Activated naive CD8-positive, alpha-beta T cell treated with anti-CD3 and anti-CD28 coated beads, Interleukin-2, amount 50 U/mL, for 16 hours (primary cell): ENCODE measurements at places on chromosomes 12 and 14.
A peak's percentile ranks its signal among the peaks of the same experiment; 100 is the strongest.

GRCh38 chr12:77953528-77954205 is 123.0 kb downstream of the NAV3 start:
- no peak for DNase-seq

DNA sequence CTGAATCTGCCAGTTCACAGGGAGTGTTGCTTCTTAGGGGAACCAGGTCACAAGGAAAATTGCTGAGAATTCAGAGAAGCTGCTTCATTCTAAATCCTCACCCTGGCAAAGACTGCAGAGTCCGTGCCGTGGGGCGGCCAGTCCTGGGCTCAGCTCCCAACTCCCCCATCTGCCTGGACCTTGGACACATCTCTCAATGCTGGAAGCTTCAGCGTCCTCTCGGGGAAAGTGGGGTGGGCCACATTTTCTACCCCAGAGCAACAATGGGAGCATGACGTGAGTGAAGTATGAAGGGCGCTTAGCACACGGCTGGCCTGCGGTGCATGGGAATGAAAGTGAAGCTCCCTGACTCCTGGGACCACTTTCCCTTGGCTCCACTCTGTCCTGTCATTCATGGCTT is 31.2 kb downstream of the HVCN1 start:
- no peak for DNase-seq

- DNase-seq, result no peak
Measured at GRCh38 chr12:70950451-70950850, 29.9 kb upstream of the PTPRR start.

DNA sequence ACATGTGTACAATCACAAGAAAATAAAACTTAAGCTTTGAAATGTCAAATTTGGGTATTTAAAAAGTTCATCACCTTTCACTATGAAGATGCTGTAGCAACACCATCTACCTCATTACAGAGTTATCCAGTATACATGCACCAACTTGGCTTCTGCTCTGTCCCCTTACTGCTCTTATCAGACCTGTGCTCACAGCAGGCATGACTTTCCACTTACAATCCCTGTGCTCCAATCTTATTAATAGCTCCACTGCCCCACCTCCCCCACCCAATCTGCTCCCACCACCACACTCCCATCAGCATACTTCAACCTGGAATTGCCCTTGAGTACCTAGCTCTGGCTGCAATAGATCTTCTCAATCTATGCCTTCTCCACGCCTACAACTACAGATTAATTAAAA is 13.3 kb downstream of the GALC start:
- DNase-seq, result no peak

- DNase-seq, result no peak
Measured at GRCh38 chr12:119230807-119231206, 52.1 kb downstream of the HSPB8 start.

DNA sequence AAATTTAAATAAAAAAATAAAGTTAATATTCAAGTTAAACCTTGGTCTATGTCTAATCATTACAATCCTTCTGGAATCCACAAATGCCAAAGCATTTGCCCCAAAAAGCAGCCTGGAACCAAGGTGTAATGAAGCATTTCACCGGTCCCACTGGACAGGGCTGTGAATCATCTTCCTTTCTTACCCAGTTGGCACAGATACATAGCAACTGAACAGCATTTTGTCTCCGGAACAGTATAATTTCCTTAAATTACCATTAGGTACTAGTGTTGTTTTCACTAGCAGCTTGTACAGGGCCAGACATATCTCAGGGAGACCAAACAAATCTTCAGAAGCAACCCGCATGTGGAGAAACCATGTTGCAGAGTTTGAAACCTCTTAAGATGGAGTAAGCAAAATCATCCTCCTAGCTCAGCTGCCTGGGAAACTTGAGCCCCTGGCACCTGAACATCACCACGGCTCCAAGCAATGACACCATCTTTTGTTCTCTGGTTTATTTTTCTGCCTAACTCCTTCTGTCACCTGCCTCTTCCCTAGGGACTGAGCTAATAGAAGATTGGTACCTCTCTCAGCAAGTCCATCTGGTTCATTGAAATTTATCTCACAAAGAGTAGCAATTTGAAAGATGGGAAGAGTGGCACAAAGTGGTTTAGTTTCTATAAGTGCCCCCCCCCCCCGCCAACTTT is 17.9 kb upstream of the MDM1 start:
- DNase-seq, result no peak

- DNase-seq, result no peak
Measured at GRCh38 chr14:52792097-52792415, 649 bp upstream of the GNPNAT1 start.

- no peak for DNase-seq
Measured at GRCh38 chr14:81263777-81264410, 43.1 kb upstream of the GTF2A1 start.

GRCh38 chr12:93379981-93380361 is 2.2 kb downstream of the NUDT4 start:
- no peak for DNase-seq

DNA sequence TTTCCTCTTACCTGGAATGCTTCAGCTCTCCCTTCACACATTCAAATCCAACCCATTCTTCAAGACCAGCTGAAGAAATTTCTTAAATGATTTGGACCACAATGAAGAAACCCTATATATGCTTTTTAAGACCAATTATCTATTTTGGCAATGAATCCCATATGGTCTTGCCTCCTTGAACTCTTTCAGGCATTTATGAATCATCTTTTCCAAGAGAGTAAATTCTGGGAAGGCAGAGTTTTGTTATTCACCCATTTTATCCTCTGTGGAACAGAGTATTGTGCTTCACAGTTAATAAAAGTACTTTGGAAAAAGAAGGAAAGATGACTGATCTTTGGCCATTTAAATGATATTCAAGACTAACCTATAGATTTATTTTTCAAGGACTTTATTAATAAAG is 14.0 kb downstream of the GIT2 start:
- no peak for DNase-seq

- peak; percentile 41 for DNase-seq
Measured at GRCh38 chr14:105093431-105094192, 28.4 kb upstream of the GPR132 start.

- DNase-seq, result no peak
Measured at GRCh38 chr14:96146131-96146771, 58.4 kb upstream of the BDKRB2 start.

GRCh38 chr14:74518221-74518620 is 24.7 kb downstream of the ISCA2 start:
- DNase-seq, result no peak

DNA sequence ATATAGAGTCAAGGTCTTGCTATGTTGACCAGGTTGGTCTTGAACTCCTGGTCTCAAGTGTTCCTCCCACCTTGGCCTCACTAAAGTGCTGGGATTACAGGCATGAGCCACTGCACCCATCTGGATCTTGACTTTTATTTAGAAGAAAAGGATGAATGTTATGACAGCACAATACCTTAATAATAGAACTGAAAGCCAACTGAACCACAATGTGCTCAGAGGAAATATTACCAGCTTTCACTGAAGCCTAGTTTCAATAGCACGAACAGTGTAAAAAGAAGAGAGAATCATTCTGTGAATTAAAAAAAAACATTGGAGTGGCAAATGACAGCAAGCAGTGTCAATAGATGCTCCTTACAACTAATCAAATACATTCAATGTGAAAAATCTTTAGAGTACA is 239.2 kb upstream of the RMST start:
- DNase-seq, result no peak

GRCh38 chr12:16228067-16228466 is 49.4 kb downstream of the SLC15A5 start:
- no peak for DNase-seq

DNA sequence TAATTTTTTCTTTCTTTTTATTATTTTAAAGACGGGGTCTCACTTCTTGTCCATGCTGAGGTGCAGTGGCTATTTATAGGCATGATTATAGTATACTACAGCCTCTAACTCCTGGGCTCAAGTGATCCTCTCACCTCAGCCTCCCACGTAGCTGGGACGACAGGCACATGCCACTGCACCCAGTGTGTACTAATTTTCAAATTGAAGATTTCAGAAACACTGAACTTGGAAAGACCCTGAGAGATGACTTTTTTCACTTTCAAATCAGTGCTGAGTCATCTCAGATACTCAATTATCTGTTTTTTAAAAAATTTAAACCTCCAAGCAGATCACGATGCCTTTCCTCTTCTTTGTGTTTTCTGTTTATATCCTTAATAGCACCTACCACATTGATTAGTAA is 53.7 kb upstream of the COCH start:
- DNase-seq, result no peak

DNA sequence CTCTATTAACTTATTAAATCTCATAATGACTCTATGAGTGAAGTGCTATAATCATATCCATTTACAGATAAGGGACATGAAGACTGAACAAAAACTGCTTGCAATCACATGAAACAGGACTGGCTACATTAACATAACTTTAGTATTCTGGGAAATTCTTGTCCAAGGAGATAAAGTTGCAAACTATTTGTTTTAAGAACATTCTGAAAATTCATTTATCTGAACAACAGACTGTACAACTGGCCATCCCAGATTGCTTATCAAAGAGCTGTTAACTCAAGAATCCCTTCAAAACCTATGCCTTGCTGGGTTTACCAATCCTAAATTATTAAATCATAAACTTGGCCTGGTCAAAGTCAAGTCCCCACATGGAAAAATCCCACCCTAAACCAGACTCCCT is 39.2 kb upstream of the POC1B start:
- no peak for DNase-seq

DNA sequence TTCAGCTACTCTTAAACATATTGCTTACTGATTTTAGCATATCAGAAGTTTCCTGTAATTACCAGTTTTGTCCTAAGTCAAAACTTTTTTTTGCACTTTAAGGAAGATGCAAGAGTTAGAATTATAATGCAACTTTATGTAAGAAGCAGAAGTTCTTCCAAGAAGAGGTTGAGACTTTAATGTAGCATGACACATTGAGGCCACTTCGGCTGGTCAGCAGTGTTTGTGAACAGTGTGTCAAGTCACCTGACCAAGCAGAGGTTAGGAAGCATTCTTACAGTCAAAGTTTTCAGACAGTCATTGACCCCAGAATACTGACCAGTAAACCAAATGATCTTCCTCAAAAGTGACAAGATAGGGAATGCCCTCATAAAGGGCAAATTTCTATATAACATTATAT is 15.2 kb downstream of the FGFR1OP2 start:
- DNase-seq, result no peak

DNA sequence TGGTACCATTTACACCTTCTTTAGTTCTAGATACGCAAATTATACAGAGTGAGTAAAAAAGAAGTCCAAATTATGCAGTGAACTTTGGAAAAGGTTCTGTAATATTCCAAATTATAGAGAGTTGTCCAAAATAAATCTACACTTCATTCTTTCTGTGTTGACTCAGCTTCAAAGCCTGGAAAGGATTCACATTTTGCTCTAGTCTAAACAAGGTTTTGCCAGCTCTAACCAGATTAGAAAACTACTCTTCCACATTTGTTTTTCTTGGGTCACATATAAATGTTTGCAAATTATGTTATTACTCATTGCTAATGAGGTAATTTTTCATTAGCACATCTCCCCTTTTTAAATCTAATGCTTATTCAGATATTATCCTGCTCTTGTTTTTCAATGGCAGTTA is 1562.4 kb upstream of the SEL1L start:
- no peak for DNase-seq

DNA sequence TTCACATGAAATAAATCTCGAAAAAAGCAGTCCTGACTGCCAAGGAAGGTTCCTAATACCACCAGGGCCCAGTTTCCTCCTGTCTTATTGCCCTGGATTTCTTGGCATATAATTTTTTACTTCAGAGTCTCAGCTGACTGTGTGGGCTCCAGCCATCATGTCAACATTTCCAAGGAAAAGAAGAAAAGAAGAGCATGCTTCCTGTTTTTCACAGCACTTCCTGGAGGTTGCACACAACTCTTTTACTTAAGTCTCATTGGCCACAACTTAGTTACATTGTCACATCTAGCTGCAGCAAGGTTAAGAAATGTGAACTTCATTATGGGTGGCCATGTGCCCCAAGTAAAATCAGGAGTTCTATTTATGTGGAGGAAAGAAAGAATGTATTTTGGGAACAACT is 24.3 kb downstream of the DACT1 start:
- DNase-seq, result no peak

GRCh38 chr12:43210485-43211192 is 341.4 kb downstream of the ADAMTS20 start:
- DNase-seq, result no peak

DNA sequence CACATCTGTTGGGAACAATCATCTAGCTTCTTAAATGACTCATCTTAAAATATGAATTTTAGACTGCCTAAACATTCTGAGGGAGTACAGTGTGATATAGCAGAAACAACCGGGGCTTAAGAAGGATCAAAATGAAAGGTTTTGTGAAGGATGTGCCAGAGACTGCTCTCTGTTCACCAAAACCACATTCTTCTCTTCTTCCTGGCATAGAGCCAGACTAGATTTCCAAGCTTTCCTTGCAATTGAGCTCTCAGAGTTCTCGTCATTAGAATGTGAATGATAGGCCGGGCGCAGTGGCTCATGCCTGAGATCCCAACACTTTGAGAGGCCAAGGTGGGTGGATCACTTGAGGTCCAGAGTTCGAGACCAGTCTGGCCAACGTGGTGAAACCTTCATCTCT is 94.5 kb downstream of the LRRIQ1 start:
- DNase-seq, result no peak

DNA sequence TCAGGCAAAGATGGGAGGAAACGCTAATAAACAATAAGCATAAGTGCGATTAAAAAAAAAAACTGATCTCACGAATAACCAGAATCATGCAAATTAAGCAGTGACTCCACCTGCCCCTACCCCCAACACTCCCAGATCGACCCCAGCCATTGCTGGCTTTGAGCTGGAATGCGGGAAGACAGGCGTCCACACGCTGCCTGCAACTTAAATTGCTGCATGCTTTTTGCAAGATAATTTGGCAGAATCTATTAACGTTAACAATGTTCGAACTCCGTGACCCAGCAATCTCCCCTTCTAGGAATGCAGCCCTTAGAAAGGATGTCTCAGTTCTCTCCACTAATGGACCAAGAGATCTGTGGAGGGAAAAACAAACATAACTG is 935 bp upstream of the CKB start:
- no peak for DNase-seq

GRCh38 chr12:69698054-69698453 is 1.0 kb downstream of the BEST3 start:
- no peak for DNase-seq

DNA sequence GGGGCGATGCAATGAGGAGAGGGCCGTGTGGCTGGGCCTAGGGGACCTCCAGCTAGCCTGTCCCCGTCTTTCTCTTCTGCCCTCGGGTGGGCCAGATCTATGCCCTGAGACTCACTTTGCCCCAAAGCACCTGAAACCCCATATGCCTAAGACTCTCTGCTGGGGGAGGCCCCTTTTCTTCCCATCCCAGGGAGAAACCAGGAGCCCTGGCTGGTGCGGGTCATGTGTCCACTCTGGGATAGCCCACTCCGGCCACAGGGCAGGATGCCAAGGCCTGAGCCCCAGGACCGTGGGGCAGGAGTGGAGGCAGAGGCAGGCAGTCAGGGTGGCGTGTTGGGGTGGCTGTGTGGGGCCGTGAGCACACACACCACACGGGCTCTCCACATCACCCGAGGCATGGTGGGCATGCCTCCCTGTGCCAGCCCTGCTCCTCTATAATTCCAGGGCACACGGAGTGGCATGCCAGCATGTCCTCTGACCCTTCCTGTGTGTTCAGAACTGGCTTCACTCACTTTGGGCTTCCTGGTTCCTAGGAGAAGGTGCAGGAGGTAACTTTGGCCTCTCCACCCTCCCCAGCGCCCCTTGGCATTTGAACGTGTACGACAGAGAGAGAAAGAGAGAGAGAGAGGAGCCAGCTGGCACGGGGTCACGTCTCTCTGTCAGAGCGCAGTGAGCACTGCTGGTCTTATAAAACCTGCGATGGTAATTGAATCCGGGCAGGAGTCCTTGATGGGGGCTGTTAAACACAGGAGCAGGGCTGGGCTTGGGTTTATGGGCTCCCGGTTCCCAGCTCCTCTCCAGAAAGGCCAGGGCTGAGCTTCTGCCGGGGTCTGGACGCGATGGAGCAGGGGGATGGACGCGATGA is 144.2 kb downstream of the KIF26A start:
- no peak for DNase-seq
